Head of caudate nucleus (tissue), 42 donors: ENCODE measurements at places on chromosomes 3 and 15.
A peak's percentile ranks its signal among the peaks of the same experiment; 100 is the strongest.

DNA sequence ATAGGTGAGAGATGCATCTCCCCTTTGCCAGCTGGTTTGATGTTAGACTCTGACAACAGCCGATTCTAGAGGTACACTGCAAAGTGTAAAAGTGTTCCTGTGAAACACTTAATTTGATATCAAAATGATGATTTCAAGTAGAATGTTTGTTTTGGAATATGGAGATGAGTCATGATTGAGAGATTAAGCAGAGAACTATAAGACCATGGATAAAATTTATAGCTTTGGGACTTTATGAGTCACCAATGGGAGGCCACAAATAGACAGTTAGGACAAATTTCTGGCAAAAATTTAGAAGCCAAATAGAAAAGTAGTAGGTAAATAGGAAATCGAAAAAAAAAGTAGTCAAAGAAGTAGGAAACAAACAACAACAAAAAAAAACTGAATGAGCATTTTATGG is 672.5 kb downstream of the NSUN3 start:
- DNase-seq: no peak

- no peak for DNase-seq
Observed at GRCh38 chr3:71061581-71061980, 521.9 kb downstream of the FOXP1 start.

- no peak for DNase-seq
Observed at GRCh38 chr3:86790884-86791549, 199.9 kb downstream of the VGLL3 start.

DNA sequence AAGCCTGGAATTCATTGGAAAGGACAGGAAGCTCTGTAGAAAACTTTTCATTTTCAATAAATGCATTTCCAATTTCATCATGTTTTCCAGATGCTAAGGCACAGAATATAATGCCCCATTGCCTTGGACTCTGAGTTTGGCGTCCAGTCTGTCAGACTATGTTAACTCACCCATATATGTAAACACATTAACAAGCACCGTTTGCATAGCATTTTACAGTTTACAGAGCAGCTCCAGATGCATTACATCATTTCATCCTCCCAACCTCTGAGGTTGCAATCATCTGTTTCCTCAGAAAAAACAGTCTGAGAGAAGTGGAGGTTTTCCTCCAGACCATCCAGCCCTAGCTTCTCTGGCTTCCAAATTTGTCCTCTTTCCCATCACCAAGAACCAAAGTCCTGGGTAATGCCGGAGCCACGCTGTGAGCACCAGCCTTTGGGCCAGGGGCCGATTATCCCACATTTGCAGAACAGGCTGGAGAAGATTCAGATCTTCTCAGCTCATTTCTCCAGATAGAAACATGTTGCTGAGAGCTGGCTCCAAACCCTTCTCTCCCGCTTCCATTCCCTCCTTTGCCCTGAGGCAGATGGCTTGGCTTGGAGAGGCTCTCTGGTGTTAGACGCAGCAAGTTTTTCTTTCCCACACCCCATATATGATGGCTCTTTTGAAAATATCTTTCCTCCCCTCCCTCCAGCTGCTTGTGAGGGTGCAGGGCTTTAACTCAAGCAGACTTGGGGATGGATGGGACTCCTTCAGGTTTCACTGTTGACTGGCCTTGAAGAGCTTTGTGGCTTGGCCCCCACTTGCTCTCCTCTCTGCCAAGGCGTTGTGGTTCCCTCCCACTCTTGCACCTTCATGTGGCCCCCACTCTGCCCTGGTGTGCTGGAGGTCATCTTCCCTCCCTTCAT is 26.0 kb downstream of the CYP19A1 start:
- DNase-seq: no peak

DNA sequence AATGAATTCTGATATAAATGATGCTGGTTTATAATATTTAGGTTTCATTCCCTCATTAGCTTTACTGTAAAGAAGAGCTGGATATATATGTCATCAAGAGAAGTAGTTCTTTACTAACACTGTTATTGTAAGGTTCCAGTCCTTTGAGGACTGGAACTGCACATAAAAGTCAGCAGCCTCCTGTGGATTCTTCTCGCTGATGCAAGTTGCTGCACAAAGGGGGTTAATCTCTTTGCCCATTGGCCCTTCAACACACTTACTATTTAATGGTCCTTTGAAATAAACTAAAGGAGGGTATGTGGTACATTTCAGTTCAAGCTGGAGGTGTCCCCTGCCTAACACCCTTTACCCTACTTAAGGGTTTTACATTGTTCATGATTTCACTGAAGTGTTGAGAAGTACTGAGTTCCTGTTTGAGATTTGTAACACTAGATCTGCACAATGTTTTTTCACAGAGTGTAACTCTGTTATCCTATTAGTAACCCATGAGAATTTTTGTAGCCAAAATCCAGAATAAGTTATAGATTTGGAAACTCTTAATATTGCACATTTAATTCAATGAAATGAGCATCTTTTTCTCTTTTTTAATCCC is 43.9 kb downstream of the NR2C2 start:
- no peak for DNase-seq

GRCh38 chr3:4492208-4493013 is 737 bp upstream of the ITPR1 start:
- peak; percentile 40 for DNase-seq

DNA sequence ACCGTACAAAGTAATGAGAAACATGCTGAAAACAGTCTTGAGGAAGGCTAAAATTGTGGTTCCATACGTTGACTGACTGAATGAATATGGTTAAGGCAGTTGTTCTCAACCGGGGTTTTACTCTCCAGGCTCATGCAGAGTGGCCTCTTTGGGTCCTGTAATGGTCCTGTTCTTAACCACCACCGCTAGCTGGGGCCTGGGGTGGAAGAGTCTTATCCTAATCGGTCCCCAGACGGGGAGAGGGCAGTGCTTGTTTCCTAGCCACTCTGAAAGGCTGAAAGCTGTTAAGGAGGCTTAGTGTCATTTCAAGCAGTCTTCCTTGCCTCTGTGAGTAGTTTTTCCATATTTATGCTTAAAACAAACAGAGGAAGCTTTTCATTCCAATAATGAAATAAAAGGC is 32.0 kb downstream of the SELENOT start:
- no peak for DNase-seq

DNA sequence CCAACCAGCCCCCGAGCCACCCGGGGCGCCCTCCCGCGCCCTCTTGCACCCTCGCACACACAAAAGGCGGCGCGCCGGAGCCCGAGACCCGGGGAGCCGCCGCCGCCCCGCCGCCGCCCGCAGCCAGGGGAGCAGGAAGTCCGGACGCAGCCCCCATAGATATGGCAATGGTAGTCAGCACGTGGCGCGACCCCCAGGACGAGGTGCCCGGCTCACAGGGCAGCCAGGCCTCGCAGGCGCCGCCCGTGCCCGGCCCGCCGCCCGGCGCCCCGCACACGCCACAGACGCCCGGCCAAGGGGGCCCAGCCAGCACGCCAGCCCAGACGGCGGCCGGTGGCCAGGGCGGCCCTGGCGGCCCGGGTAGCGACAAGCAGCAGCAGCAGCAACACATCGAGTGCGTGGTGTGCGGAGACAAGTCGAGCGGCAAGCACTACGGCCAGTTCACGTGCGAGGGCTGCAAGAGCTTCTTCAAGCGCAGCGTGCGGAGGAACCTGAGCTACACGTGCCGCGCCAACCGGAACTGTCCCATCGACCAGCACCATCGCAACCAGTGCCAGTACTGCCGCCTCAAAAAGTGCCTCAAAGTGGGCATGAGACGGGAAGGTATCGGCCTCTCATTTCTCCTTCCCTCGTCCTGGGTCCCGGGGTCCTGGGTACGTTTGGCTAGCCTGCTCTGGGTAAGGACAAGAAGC is 1.6 kb downstream of the NR2F2 start:
- no peak for DNase-seq

- DNase-seq: no peak
Observed at GRCh38 chr3:133887074-133887802, 8.4 kb downstream of the RAB6B start.

GRCh38 chr3:187222801-187223200 is 25.5 kb downstream of the RTP1 start:
- no peak for DNase-seq

GRCh38 chr3:23996095-23996524 is 51.0 kb downstream of the NR1D2 start:
- DNase-seq: no peak

DNA sequence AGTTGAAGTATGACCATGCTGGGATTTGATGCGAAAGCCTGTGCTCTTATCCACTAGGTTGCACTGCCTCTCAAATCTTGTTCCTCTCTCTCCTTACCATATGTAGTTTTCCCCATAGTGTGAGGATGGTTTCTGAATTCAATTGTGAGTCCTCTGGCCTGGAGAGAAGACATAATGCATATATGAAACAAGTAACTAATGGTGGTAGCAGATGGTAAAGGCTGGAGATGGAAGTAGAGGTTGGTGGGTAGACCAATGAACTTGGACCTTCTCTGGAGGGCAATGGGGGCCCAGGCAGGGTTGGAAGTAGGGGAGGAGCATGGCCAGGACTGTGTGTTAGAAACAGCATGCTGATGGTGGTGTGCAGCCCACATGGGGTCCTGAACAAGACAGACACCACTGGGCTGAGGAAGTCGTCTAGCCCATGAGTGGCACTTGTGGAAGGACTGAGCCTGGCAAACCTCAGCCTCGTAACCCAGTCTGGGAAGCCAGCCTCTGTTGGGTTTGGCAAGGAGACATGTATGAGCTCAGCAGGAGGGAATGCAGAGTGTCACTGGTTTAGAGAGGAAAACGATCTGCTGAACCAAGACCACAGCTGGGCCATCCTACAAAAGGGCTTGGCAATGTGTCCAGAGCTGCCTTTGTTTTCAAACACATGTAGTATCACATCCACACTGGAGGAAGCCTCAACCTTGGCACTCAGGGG is 18.5 kb upstream of the LMCD1 start:
- DNase-seq: peak; percentile 89

GRCh38 chr3:155972885-155973584 is 102.6 kb downstream of the GMPS start:
- no peak for DNase-seq

GRCh38 chr3:142088522-142088921 is 60.8 kb downstream of the TFDP2 start:
- DNase-seq: no peak

- DNase-seq: no peak
Observed at GRCh38 chr15:75869446-75869845, 26.2 kb downstream of the UBE2Q2 start.
